RWPE2 (cell line): ENCODE measurements at places on chromosomes 7 and 10.

DNA sequence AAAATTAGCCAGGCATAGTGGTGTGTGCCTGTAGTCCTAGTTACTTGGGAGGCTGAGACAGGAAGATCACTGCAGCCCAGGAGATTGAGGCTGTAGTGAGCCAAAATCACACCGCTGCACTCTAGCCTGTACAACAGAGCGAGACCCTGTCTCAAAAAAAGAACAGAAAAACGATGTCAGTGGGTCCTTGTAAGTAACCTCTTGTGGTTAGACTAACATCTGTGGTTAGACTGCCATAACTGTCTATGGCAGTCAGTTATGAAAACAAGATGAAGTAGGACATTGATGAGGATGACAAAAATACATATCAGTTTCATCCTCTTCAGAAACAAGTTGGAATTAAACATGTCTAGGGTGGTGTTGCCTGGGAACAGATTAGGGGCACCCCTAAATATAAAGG is 53.3 kb downstream of the AKAP9 start:
- DNase-seq = no peak

DNA sequence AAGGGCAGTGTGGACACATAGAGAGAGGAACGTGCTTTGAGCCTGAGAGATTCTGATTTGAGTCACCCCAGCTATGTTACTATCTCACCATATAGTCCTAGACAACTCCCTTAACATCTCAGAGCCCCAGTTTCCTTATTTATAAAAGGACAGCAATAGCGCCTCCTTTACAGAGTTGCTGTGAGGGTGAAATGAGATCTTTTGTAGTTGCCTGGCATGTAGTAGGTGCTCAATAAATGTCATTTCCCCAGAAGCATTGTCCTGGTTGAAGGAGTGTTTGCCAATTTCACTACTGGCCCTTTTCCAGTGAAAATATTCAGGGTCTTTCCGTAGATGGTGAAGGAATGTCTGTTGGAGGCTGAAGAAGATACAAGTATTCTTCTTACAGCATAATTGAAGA is 51.3 kb upstream of the FAM180A start:
- no peak for DNase-seq

DNA sequence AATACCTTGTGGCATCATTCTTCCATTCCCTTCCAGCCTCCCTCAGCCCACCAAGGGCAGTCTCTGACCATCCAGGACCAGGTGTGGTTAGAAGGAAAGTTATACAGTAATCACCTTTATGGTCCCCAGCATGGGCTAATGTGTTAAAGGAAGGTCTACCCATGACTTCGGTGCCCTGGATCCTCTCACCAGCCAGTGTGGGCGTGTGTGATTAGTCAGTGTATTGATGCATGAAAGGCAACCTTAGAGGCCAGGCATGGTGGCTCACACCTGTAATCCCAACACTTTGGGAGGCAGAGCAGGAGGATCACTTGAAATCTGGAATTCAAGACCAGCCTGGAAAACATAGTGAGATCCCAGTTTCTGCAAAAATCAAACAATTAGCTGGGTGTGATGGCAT is 88.9 kb downstream of the APBB1IP start:
- DNase-seq = no peak

DNA sequence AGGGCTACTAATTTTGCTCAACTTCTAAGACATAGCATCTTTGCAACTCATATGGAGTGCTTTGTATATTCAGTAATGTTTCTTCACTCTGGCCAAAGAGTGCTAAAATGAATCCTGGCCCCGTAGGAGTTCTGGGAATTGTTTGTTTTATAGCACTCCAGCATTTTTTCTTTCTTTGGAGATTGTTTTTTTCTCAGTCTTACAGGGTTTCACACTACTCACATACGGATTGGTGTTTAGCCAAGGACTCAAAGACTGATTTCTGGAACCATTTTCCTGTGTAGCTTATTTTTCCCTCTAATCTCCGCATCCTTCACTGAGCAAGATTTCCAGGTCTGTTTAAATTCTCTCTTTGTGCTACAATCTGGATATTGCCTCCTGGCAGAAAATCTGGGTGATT is 6.4 kb downstream of the TAS2R41 start:
- DNase-seq = no peak

GRCh38 chr7:37050801-37051200 is 326.5 kb upstream of the AOAH start:
- no peak for DNase-seq
